ENCODE measurements at places on chromosomes 1 and 21. TPM values are rescaled to one million over a fixed set of nuclear protein-coding genes. Genes with fewer than 3 reads are reported as not detected.
A peak's percentile ranks its signal among the peaks of the same experiment; 100 is the strongest.

GBP7 gene
- total RNA-seq: not detected

OR2M2 gene
- not detected for total RNA-seq

IL23R gene
- not detected for total RNA-seq

PIP5K1A gene
- 79.4 TPM for total RNA-seq

FMO2 gene
- total RNA-seq: not detected

NOS1AP gene
- 12.7 TPM for total RNA-seq

UBQLN4 gene
- total RNA-seq: 52.4 TPM

JAM2 gene
- total RNA-seq: 4.6 TPM

TNNI3K gene
- total RNA-seq: not detected

- no peak for DNase-seq
These were observed 26.1 kb downstream of the GPR3 start for GRCh38 chr1:27418326-27419185.

DNA sequence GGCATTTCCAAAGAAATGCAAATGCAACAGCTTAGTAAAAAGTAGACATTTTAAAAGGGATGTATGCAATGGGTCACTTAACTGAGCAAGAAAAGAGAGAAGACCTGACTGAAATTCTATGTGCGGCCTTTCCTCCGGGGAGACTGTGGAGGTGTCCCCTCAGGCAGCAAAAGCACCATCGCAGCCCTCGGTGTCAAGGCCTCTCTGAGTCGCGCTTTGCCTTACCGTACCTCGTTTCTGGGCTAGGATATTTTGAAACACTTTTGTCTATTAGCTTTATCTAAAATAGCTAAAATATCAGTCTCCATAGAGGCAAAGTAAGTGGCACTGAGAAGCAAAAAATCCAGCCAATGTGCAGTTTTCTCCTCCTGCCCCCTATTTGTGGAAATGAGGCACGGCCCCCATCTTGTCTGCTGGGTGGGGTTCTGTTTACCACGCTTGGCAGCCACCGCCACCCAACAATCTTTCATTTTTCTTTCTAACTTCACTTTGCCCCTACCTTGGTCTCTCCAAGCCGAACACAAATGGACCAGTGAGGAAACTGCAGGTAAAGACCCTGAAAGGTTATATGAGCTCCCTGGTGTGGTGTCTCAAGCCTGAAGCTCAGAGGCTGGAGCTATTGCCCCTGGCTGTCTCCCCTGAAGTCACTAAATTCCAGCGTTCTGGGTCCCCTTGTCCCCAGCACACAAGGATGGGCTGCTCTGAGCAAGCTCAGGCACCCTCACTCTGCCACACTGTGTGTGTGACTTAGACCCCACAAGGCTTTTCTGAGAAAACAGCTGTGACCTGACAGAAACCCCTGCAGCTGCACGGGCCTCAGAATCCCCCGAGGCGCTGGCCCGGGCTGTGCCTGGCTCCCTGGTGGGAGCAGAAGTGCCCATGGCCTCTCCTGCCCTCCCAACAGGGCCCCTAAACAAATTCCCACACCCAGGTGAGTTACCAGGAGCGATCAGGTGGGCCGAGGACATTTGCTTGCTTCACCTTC is 1.6 kb downstream of the CD247 start:
- DNase-seq: no peak

DNA sequence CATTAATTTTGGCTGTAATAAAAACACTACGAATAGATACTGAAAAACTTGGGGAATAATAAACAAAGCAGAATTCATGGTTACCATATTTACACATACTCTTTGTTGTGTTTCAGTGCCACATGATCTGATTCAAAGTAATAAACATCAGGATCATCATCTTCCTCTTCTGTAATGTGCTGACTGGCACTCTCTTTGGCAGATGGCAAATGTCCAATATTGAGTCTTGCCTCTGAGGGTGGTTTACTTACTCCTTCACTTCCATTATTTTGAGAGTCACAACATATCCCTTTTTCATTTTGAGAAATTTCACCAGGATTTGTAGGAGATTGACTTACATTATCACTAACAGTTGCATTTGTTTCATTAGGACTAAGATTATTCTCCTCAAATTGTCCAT is 50.7 kb downstream of the ZZZ3 start:
- no peak for DNase-seq

DNA sequence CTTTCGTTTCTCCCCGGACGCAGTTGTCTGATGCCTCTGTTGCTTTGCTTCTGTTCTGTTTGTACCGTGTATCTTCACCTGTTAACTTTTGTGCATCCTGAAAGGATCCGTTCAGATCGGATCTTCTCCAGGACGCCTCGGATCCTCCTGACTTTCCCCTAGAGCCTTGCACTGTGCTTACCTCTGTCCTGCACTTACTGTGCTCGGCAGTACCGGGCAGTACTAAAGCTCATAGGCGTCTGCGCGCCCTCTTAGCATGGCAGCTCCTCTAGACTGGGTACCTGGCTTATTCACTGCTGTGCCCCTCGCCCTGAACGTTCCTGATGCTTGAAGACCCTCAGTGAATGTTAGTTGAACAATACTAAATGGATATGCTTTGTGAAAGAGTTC is 934 bp downstream of the SCP2 start:
- DNase-seq: no peak

- DNase-seq: peak; percentile 6
These were observed 82.3 kb downstream of the ITPKB start for GRCh38 chr1:226656601-226657277.

DNA sequence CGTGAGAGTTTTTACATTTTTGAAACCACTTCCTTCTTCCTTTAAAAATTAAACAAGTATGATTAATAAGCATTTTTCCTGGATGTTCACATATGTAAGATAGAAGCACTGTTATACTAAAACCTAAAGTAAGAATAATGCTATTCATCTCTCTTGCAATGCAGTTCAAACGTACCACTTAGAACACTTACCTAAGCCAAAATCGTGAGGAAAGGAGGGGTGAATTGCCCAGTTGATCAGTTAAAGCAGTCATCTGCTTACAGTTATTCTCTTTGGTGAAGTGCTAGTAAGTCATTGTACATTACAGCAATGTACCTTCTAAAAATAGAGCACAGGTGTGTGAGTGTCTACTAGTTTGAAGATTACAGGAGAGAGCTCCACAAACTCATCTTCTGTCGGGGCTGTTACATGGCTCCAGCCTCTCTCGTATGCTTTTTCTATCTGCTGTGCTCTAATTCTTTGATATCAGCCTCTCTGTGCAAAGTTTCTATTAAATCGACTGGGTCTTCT is 3.4 kb downstream of the NCAM2 start:
- DNase-seq: no peak

GRCh38 chr1:165629151-165629550 is 1.9 kb upstream of the MGST3 start:
- DNase-seq: no peak

DNA sequence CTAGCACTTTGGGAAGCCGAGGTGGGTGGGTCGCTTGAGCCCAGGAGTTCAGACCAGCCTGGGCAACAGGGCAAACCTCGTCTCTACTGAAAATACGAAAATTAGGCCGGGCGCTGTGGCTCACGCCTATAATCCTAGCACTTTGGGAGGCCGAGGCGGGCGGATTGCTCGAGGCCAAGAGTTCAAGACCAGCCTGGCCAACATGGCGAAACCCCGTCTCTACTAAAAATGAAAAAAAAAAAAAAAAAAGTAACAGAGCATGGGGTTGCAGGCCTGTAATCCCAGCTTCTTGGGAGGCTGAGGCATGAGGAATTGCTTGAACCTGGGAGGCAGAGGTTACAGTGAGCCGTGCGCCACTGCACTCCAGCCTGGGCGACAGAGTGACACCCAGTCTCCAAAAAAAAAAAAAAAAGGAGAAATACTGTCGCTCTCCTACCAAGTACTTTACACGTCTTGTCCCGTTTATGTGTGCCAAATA is 724 bp upstream of the NEK2 start:
- DNase-seq: no peak

DNA sequence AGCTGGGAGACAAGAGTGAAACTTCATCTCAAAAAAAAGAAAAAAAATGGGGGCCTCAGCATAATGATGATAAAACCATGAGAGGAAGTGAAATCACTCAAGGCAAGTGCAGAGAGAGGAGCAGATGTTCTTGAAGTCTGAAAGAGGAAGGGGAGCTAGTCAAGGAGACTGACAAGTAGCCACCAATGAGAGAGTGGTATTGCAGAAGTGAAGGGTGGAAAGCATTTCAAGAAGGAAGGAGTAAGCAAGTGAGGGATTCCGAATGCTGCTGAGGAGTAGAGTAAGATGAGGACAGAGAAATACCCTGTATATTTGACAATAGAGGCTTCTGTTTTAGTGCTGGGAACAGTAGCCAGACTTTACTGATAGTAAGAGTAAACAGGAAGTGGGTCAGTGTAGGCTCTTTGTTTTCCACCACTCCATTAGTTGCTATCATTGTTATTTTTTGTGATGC is 2.9 kb downstream of the TATDN3 start:
- DNase-seq: no peak

- no peak for DNase-seq
These were observed 72.1 kb downstream of the DNM3 start for GRCh38 chr1:171913385-171913784.

DNA sequence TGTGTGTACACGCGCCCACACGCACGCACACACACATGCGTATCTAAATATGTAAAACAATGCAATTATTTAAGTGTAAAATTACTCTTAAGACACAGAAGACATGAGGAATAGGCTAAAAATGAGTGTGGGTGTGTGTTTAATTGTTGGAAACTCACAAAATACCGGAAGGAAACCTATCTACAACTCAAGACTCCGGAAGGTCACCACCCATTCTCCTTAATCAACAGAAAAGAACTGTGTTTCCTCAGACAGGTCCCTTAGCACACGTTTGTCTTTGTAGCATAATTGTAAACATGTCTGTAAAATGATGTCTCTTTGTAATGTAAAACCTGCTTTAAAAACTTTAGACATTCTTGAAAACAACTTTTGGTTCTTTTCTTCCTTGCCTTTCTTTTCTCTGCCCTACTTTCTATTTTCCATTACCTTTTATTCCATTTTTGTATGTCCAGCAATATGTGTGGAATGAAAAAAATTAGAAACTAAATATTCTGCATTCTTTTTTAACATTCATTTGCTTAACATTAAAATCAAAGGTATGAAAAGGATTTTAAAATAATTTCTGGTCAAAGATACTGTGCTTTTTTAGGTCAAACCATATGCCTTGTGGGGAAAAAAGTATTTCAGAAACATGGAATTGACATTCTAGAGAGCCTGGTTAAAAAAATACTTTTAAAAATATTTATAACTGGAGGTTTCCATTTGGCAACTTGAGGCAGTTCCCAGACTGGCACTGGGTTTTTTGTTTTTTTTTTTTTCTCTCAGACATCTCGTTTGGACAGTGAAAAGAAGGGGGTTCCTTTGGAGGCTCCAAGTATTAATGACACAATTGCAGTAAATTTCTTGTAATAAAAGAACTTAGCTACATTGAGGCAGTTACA is 46.2 kb downstream of the ATP5PF start:
- no peak for DNase-seq

GRCh38 chr1:15504436-15504835 is 19.6 kb downstream of the CASP9 start:
- no peak for DNase-seq

- no peak for DNase-seq
These were observed 351.3 kb upstream of the RUNX1 start for GRCh38 chr21:35400233-35400939.

DNA sequence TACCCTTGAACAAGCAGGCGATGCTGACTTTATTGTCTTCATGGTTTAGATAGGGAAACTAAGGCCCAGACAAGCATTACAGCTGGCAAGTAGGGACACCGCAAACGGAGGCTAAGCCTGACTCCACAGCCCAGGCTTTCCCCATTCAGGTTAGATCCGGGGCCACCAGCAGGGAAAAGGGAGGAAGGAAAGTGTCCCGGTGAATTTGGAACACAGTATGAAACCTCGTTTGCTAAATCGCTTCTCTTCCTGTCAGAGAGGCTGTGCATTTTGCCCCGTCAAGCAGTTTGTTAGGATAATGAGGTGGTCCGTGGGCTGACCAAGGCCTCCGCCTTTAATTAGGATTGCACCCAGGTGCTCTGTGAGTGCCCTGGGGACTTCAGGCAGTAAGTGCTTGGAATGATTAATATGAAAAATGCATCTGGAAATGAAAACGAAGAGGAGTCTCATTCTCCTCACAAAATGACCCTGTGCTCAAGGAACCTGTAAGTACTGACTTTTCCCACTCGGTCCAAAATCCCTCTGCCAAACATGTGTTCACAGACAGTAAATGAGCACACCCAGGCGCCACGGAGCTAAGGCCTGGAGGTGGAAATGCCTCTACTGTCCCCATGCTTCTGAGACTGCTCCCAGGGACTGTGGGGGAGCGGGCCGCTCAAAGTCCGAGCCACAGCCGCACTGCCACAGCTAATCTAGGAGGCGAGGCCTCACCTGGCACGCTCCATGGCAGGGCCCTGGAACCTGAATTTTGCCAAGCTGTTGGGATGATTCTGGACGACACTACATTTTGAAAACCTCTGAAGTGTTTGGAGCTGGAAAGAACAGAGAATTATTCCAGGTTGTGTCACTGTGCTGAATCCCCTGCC is 234.1 kb downstream of the SDCCAG8 start:
- no peak for DNase-seq

DNA sequence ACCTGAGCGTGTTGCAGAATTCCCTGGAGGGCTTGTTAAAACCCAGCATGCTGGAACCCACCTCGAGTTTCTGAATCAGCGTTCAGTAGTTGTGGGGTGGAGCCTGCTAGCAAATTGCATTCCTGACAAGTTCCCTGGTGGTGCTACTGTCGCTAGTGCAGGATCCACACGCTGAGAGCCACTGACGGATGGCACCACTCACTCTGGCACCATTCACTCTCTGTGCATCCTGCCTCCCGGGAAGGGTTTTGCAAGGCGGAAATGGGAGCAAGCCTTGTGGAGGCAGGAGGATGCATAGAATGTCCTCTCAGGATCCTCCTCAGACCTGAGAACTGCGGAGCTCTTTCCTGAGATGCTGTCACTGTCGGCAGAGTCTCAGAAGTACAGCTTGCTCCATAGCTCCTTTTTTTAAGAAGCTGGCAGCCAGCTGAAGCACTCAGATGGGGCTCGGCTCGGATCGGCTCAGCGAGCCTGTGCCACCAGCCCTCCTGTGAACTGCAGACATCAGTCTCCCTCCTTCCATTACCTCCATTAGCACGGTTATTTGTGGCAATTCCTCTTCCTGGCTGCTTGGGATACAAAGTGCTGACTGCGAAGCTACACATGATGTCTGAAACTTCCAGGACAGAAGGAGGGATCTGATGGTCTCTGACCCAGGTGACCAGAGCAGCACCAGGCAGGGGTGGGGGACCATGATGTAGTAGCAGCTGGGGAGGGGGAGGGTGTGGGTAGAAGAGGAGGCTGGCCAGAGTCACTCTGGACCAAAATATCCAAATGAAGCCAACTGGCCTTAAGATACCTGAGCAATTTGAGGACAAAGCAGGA is 89.6 kb downstream of the C1orf94 start:
- no peak for DNase-seq

- no peak for DNase-seq
These were observed 157.8 kb upstream of the KAZN start for GRCh38 chr1:14440731-14441130.

DNA sequence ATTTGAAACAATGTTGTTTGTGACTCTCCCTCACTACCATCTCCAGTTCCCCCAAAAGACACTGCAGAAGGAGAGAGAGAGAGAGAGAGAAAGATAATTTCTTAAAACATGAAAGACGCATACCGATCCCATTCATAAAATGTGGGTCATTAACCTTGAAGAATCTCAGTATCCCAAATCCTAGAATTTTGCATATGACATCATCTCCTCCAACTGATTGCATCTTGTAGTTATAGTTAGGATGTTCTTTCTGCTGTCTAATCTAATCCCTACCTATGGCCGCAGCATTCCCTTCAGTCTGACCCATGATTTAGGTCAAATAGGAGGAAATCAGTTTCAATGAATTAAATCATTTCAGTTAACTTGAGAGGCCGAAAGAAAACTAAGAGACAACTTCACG is 142.4 kb upstream of the ETS2 start:
- DNase-seq: no peak

GRCh38 chr1:89337903-89338302 is 26.0 kb upstream of the GBP6 start:
- DNase-seq: no peak
